ENCODE measurements at places on chromosomes 4 and X.

GRCh38 chrX:95076449-95076848, 1402.4 kb downstream of the FAM133A start:
- no peak for DNase-seq

- no peak for DNase-seq
Observed at GRCh38 chr4:2494992-2495391, 26.1 kb downstream of the RNF4 start.

DNA sequence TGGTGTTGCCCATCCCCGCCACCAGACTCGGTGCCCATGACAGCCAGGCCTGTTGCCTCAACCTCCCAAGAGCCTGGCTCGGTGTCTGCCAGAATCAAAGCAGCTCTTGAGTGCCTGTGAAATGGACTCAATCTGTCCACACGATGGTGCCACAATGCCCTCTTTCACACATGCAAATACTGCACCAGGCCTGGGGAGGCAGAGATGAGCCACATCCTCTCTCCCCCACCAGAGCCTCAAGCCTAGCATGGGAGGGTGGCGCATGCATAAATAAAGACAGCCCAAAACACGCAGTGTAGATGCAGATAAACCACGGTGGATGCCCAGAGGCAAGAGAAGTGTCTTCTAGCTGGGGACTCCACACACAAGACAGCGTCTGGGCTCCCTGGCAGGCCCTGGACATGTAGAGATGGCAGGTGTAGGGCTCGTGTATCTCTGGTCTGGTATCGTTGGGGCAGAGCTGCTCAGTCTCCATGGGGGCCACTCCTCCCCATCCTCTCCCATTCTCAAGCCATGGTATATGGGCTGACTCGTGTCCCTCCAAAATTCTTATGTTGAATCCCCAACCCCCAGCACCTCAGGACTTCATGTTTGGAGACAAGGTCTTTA, 65.6 kb downstream of the JAKMIP1 start:
- peak; percentile 49 for DNase-seq

- no peak for DNase-seq
Observed at GRCh38 chrX:44974451-44974850, 101.5 kb downstream of the KDM6A start.

- no peak for DNase-seq
Observed at GRCh38 chr4:185893500-185893899, 81.5 kb upstream of the SORBS2 start.

GRCh38 chr4:52250154-52250553, 199.1 kb downstream of the SPATA18 start:
- DNase-seq: no peak

DNA sequence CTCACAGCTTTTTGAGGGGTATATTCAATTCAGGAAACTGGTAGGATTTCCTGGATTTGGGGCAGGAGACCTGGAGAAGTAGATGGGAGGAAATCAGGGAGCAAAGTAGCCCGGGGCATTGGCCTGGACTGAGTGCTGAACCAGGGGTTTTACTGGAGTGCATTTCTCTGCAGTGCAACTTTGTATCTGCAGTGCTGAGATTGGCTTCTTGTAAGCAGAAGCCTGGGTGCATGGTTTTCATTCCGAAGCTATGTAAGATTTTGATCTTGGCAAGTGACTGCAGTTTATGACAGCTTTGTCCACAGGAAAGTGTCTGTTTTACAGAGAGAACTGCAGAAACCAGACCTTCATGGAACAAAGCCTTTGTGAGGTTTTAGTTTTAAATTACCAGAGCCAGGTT, 158.3 kb downstream of the SPCS3 start:
- no peak for DNase-seq

DNA sequence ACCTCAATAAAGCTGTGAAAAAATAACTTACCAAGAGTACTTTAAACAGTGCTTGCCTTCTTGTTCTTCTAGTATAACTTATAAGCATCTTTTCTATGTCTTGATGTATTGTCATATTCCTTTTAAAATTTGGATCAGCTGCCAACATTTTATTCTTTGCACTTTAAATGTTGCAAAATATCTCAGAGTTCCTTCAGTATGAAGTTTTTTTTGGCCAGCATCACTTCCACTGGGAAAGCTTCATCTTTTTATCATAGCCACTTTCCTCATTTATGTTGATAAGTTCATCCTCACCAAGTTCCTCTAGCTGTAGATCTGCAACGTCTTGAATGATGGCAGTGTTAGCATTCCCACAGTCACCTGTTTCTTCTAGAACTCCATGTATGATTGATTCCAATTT, 24.2 kb downstream of the CXorf58 start:
- no peak for DNase-seq

- no peak for DNase-seq
Observed at GRCh38 chrX:29478336-29479069, 736.9 kb upstream of the MAGEB2 start.

GRCh38 chrX:1700757-1701156, 85.9 kb downstream of the ASMT start:
- no peak for DNase-seq

DNA sequence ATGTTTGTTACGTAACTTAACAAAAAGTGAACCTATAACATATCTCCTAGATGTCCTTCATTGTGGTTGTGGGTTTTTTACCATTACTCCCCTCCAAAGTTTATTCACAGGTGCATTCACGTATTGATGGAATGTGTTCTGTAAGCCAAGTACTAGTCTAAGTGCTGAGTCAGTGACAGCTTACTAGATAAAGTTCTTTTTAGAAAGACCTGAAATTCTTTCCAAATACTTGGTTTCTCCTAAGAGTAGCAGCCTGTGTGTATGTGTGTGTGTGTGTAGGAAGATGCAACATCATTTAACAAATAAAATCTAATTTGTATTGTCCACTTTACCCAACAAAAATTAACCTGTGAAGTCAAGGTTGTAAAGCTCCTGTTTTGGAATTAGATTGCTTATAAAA, 22.1 kb downstream of the NAP1L5 start:
- DNase-seq: no peak

All from activated T-cell treated with anti-CD3 and anti-CD28 coated beads, Interleukin-2, amount 50 U/mL, for 24 hours (primary cell).